ENCODE measurements at places on chromosomes 1 and 21.

GRCh38 chr21:45104560-45104959 is 30.2 kb downstream of the ADARB1 start:
- peak; percentile 14 for DNase-seq

GRCh38 chr1:56137090-56137489 is 442.3 kb downstream of the PLPP3 start:
- DNase-seq: no peak

DNA sequence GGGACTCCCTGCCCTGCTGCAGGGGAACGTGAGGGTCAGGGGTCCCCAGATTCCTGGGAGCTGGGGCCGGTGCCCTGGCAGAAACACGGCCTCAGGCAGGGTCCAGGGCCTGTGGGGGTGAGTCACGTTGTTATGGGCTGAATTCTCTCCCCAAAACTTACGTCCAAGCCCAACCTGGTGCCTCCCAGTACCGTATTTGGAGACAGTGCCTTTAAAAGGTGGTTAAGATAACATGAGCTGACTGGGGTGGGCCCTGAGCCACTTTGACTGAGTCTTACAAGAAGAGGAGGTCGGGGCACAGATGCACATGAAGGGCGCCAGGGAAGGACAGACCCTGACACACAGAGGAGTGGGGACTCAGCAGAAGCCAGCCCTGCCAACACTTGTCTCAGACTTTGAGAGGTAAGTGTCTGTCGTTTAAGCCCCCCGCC is 99.9 kb downstream of the WDR4 start:
- DNase-seq: no peak

DNA sequence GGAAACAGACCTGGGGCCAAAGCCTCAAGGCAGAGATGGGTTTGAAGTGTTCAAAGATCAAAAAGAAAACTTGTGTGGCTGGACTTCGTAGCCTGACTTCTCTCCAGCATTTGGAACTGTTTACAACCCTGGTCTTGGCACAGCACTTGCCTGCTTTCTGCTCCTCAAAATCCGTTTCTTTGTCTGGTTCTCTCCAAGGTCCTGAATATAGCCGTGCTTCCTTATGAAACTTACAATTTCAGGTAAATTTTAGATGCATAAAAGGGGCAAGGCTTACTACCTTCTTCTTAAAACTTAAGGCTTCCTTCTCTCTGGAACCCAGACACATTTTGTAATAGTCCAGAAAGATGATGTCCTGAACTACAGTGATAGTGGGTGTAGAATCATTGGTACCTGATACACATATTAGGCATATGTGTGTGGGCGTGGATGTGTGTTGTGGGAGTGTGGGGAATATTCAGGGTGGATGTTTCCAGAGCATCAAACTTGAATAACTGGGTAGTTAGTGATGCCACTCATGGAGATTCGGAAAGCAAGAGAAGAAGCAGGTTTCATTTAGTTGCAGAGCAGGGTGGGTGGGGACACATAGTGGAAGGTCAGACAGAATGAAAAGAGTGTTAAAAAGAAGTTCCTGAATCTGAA is 26.4 kb upstream of the FAM78B start:
- DNase-seq: no peak

GRCh38 chr1:201828217-201828819 is 639 bp upstream of the IPO9 start:
- DNase-seq: no peak

DNA sequence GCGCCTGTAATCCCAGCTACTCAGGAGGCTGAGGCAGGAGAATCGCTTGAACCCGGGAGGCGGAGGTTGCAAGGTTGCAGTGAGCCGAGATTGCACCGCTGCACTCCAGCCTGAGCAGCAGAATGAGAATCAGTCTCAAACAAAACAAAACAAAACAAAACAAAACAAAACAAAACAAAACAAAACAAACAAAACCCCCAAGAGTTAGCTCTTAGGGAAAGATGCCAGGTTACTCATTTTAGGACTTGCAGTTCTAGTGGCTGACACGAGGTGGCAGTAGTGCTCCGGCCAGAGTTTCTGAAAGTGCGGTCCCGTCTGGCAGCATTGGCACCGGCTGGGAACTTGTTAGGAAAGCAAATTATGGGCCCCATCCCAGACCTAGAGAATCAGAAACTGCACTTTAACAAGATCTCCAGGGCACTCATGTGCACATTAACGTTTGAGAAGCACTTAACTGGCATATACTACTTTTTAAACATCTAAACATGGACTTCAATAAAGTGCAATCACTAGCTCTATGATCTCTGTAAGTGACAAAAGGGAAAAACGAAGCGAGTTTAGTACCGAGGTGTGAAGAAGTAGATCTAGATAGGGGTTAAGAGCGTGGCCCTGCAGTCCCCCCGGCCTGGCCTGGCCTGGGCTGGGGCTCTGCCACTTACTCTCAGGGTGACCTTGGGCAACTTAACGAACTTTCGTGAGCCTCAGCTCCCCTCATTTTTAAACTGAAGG is 41.9 kb upstream of the TNFRSF1B start:
- DNase-seq: peak; percentile 82

DNA sequence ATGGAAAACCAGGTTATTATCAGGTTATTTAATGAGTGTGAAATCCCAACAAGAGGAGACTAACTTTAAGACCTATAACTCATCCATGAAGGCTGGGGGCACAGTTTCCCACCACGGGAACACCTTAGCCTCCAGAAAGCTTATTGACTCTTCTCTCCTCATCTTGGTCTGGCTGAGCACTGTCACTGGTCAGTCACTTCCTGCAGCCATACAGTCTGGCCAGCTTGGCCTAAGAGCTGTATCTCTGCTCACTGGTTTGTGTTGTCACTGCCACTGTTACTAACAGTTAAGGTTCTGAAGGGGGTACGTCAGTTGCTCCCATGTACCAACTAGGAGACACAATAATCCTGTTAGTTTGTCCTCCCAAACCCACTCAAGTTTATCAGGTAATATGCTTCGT is 16.7 kb upstream of the DDAH1 start:
- DNase-seq: no peak

All from T-helper 9 cell (primary cell).